NCI-H1092 (cell line): ENCODE measurements at places on chromosomes 2 and 18.
A peak's percentile ranks its signal among the peaks of the same experiment; 100 is the strongest.

DNA sequence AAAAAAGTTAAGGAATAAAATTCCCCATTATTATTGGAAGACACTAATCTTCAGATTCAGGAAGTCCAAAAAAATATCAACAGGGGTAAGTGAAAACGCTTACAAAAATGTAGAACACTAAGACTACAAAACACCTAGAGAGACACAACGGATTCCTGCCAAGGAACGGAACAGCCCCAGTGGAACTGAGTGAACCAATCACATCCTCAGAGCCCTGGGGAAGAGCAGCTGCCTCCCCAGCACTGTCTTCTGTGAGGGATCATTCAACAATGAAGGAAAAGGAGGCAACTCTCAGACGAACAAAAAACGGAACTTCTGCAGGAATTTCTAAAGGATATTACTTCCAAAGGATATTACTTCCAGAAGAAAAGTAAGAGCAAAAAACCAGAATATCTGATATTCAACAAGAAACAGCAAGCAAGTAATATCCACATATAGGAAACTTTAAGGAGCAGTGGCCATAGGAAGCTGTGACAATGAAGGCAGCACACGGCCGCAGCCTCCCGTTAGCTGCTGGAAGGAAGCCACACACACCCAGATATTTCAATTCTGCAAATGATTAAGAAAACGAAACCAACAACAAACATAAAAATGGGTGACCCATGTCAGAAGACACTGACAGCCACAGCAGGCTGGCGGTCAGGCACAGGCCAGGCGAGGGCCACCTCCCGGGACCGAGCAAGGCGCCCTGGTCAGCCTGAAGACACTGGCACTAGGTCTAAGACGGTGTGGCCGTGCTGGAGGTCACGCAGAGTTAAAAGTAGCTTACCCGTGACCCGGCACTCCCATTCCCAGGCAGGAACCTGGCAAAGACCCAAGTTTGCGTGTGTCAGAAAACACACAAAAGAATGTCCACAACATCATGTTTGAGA, 81.8 kb downstream of the HDAC4 start:
- no peak for DNase-seq

- no peak for DNase-seq
Observed at GRCh38 chr18:59072727-59073421, 66.8 kb upstream of the SEC11C start.

DNA sequence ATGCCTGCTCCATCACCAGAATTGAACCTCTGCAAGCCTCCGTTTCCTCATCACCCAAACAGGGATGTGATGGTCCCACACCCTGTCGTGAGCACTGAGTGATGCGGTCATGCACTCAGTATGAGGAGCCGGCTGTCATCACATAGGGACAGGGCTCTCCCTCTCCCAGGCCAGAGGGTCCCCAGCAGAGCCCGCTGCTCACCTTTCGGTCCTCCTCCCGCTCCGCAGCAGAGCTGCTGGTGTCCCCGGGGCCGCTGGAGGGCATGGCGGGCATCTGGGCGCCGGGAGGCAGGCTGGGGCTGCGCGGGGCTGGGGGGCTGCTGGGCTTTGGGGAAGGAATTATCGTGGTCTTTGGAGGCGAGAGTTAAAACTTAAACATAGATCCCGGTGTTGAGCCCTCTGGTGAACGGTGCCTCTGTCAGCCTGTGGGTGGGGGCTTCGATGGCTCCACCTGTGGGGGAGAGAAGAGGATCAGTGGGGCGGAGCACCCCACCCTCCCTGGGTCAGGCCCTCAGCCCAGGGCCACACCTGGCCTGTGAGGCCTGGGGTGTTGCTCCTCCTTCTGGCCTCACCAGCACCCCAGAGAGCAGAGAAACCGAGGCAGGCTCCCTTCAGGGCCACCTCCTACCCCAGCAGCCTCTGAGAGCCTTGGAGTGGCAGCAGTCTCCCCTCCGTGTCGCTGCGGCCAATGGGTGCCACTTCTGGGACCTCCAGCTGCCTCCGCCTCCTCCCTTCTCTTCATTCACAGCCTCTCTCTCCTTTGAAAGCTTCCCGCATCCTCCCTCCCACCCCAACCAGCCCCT, 27.8 kb downstream of the DNMT3A start:
- no peak for DNase-seq

DNA sequence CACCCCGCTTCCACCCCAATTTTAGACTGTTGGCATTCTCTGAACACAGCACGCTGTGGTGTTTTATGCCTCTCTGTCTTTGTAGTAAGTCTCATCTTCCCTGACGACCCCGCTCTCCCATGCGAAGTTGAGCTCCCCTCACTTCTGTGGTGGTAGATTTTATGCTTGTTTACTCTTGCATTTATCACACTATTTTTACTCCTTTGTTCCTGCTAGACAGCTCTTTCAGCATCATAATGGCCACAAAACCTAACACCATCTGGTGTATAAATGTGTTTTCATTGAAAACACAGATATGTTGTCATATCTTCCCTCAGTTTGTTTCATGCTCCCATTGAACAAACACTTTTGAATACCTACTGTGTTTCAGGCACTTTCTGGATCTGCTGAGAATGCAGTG, 57.1 kb downstream of the PKP4 start:
- DNase-seq: no peak

DNA sequence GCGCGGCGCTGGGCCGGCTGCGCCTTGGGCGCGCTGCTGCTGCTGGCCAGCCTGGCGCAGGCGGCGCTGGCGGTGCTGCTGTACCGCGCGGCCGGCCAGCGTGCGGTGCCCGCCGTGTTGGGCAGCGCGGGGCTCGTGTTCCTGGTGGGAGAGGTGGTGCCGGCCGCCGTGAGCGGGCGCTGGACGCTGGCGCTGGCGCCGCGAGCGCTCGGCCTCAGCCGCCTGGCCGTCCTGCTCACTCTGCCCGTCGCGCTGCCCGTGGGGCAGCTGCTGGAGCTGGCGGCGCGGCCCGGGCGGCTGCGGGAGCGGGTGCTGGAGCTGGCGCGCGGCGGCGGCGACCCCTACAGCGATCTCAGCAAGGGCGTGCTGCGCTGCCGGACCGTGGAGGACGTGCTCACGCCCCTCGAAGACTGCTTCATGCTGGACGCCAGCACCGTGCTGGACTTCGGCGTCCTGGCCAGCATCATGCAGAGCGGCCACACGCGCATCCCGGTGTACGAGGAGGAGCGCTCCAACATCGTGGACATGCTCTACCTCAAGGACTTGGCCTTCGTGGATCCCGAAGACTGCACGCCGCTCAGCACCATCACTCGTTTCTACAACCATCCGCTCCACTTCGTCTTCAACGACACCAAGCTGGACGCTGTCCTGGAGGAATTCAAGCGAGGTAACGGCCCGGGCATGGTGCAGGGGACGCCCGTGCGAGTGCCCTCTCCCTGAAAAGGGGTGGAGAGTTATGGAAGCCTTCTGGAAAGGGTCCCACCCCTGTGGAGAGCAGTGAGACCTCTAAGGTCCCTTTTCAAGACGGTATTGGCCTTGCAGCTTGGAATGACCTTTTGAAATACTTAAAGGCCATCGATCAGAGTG, 1.0 kb downstream of the CNNM3 start:
- DNase-seq: no peak

- peak; percentile 69 for DNase-seq
Observed at GRCh38 chr18:50507120-50507590, 52.7 kb upstream of the MAPK4 start.

- DNase-seq: no peak
Observed at GRCh38 chr2:198134293-198134955, 330.0 kb downstream of the PLCL1 start.

GRCh38 chr2:191566344-191566743, 111.6 kb upstream of the NABP1 start:
- peak; percentile 42 for DNase-seq

DNA sequence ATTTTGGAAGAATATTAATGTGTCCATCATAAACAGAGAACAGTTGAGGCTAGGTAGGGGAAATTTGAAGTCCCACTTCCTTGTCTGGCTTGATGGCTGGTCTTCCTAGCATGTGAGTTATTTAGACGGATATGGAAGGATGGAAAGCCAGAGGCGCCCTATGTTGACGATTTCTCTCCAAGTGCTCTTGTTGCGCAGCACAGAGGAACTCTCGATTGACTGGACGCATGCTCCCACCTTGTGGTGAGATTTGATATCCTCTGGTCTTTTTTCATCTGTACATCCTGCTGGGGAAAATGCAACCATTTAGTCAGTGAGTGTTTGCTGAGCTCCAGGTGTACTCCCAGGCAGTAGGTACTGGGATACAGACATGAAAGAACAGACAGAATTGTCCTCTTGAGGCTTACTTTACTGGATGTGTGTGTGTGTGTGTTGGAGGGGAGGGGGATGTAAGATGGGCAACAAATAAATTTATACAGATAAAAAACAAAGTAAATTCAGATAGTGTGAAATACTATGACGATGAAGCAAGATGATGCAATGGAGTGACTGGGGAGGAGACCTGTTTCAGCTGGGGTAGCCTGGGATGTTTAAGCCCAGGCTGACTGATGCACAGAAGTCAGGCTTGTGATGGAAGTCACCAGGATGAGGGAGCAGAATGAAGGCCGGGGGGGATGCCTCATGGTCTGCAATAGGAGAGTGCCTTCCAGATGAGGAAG, 137.2 kb downstream of the TRIM43 start:
- DNase-seq: peak; percentile 66

GRCh38 chr18:52222211-52222610, 117.8 kb upstream of the DCC start:
- no peak for DNase-seq
